ENCODE measurements at places on chromosomes 1 and 21.

GRCh38 chr1:174958396-174958795, 41.4 kb upstream of the CACYBP start:
- no peak for DNase-seq

DNA sequence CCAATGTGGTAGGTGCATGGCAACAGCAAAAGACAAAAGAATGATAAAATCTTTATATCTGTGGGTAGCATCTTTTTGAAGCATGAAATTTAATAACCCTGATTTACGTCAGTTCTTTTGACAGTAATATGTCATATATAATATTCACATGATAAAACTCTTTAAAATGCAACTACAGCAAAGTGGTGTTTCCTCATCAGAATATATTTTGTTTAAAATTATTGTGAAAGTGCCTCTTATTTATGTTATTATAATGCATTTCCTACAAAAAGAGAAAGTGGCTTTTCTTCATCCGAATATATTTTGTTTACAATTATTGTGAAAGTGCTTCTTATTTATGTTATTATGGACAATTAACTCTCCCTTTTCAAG, 46.9 kb upstream of the EEIG2 start:
- no peak for DNase-seq

GRCh38 chr1:64848136-64848535, 103.3 kb downstream of the RAVER2 start:
- no peak for DNase-seq

- DNase-seq: no peak
These were observed 45.0 kb downstream of the VAV3 start for GRCh38 chr1:107919953-107920352.

DNA sequence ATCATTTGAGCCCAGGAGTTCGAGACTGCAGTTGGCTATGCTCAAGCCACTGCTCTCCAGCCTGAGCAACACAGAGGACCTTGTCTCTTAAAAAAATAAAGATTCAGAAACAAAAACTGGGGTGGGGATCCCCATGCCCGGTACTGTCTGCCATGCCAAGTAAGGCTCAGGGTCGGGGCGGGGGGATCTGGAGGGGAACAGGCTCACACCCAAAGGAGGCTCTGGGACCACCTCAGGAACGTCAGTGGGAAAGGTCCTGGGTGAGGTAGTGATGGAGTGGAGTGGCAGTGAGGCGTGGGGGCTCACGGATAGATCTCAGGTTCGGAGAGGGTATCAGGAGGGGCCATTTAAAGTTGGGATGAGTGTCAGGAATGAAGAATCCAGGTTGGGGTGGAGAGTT, 765 bp upstream of the S100A4 start:
- no peak for DNase-seq

Measured in CD4-positive, alpha-beta T cell treated with Interleukin-12 subunit alpha and Interleukin-12 subunit beta, for 1 hour (primary cell).